GM23338 (cell line): ENCODE measurements at places on chromosomes 7 and 10. TPM values are rescaled to one million over a fixed set of nuclear protein-coding genes. Genes with fewer than 3 reads are reported as not detected.

Gene MYPN
- not detected in 2 replicates for polyA plus RNA-seq

Gene FGFBP3
- 65.7 and 71.9 TPM in 2 replicates for polyA plus RNA-seq

Gene DRGX
- polyA plus RNA-seq, result not detected in 2 replicates

Gene METTL27
- polyA plus RNA-seq, result 7.2 and 10.1 TPM in 2 replicates

Gene EMX2
- polyA plus RNA-seq, result not detected in 2 replicates

Gene INSYN2A
- 0.77 and 1.3 TPM in 2 replicates for polyA plus RNA-seq

Gene SPDYE1
- polyA plus RNA-seq, result 1.4 and 1.6 TPM in 2 replicates
